ENCODE measurements at places on chromosomes 7 and 10.

GRCh38 chr10:114545071-114545470 lies 113.0 kb downstream of the ABLIM1 start:
- peak; percentile 30 for DNase-seq

- DNase-seq: peak; percentile 91
These were observed 119.0 kb upstream of the KCNMA1 start for GRCh38 chr10:77756319-77757232.

GRCh38 chr10:80429521-80429973 lies 21.2 kb downstream of the PRXL2A start:
- peak; percentile 69 for DNase-seq

DNA sequence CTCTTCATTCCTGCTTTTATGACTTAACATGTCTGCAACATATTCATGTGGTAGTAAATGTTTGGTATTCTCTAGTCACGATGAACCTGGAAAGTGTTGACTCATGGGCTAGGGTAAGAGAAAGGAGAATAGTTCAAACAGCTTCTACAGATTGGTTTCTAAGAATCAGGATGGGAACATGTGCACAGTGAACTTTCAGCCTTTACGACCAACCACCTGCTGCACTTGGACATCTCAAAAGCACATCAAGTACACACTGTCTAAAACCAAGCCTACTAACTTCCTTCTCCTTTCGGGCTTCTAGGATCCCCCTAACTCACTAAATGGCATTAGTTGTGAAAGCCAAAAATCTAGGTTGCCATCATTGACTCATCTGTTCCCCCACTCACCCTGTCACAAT lies 85.5 kb downstream of the CUL2 start:
- no peak for DNase-seq

GRCh38 chr10:93503075-93503474 lies 6.7 kb downstream of the CEP55 start:
- no peak for DNase-seq

DNA sequence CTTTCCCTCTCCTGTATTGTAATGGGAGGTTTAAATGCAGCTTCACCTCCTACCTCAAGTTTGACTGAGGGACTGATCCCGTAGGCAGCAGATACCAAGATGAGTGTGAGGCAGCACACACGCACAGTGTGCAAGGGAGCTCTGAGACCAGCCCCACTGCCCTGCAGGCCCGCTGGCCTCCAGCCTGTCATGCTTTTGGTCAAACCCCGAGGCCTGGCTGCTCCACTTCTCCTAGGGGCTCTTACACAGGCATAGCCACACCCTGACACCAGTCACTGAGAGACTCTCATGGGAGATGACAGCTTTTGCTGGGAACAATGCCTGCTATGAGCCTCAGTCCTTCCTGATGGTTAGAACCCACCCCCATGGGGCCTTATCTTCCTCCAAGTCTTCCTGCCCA lies 27.6 kb downstream of the DRGX start:
- DNase-seq: no peak

- DNase-seq: no peak
These were observed 38.9 kb downstream of the POU6F2 start for GRCh38 chr7:39016609-39017008.

GRCh38 chr7:111010798-111011197 lies 80.1 kb upstream of the LRRN3 start:
- no peak for DNase-seq

GRCh38 chr7:148264933-148265557 lies 325.5 kb upstream of the C7orf33 start:
- peak; percentile 65 for DNase-seq

GRCh38 chr10:86229376-86229775 lies 137.2 kb downstream of the GRID1 start:
- no peak for DNase-seq

Measured in astrocyte of the hippocampus (primary cell).